ENCODE measurements at places on chromosomes 1 and 21.

DNA sequence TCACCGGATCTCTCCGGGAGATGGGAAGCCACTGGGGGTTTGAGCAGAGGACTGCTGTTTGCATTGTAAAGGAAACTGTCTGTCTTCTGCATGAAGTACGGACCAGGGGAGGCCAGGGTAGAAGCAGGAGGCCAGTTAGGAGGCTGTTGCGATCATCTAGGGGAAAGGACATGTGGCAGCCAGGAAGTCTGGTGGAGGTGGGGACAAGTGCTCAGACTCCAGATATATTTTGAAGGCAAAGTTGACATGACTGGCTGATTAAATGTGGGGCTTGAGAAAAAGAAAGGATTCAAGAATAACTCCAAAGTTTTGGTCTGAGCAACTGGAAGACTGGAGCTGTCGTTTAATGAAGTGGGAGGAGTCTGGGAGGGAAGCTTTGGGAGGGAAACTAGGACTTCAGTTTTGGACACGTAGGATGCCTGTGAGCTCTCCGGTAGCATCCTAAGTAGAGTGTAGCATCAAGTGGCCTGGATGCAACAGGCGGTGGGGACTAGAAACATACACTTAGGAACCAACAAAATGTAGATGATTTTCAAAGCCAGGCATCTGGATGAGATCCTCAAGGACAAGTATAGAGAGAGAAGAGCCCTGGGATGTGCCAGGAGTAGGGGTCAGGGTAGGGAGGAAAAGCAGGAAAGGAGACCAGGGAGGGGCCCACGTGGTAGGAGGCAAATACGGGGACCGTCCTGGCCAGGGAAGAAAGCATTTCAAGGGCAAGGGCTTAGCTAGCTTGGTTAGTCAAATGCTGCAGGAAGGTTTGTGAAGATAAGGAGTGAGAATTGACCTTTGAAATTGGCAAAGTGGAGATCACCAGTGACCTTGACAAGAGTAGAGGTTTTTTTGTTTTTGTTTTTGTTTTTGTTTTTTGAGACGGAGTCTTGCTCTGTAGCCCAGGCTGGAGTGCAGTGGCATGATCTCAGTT, 3.7 kb upstream of the C1orf210 start:
- DNase-seq, result no peak

DNA sequence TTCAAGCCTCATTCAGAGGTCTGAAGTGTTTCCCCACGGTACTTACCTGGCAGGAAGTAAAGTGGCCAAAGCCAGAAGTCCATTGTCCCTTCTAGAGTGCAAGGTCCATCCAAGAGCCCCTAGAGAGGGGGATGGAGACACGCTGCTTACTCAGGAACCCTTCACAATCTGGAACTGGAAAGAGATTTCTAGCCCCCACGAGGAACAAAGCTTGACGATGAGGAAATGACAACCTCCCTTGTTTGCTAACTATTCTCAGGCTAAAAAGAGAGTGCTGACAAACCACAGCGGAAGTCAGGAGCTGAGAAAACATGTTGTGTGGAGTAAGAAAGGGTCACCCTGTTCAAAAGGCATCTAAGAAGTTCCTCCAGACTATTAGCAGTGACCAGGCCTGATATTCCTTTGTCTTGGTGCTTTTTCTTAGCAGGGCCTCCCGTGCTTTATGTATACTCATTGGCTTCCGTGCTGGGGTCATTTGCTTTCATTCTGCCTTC, at the start of gene FCMR:
TSS of gene FCMR (minus strand) at position 170 of the 494 bp plus-strand sequence. CDS start at position 83, 87 bp downstream.
- no peak for DNase-seq

DNA sequence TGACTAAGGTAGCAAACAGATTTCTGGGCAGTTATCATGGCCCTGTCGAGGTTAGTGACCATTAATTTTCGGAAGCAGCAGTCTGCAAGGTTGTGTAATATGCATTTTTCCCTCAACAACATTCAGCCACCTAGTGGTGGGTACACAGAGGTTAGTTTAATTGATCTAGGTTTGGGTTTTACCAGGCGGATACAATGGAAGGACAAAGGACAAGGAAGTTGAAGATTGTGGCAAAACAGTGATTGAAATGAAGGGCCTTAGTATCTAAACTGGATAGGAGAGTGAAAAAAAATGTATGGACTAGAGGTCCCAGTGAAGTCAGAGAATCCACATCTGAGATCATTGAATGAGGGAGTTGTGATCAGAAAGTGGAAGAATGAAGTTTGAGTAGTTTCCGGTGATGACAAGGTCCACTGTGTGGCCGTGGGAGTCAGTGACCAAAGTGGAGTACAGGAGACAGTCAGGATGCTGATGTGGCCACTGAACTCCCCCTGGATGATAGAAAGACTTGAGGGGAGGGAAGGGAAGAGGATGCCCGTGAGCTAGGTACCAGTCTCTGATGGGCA, 2.8 kb downstream of the ARMH1 start:
- no peak for DNase-seq

GRCh38 chr1:245858722-245859492, 648.2 kb downstream of the SMYD3 start:
- no peak for DNase-seq

- DNase-seq, result no peak
These were observed 2.3 kb downstream of the ECE1 start for GRCh38 chr1:21287905-21288514.

- no peak for DNase-seq
These were observed 50.5 kb upstream of the GFI1 start for GRCh38 chr1:92536980-92537884.

DNA sequence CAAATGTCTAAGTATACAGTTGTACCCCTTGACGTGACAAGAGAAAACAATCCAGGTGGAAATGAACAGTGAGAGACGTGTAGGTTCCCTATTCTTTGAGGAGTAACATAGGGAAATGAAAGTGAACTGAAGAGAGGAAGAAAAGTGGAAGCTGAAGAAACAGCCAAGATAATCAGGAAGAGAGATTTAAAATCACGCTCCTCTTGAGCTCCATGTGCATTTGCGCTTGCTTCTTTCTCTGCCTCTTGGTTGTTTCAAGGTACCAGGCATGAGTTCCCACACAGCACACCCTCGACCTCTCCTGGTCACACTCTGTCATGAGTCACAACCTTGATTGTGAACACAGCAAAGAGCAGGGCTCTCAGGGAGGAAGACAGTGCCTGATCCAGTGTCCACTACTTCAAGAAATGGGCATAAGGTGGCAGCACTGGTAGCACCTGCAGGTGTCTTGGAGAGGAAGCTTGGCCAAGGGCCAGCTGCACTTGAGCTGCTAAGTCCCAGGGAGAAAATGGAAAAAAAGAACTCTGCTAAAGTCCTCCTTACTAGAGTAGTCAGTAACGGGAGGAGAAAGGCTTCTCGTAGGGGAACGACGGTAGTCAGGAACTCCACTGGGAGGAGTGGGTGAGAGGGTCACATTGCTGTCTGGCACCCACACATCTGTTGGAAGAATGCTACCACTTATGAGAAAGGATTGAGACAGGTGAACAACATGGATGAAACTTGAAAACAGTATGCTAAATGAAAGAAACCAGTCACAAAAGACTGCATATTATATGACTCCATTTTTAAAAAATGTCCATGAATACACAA, 18.3 kb upstream of the ARID1A start:
- peak; percentile 2 for DNase-seq

GRCh38 chr21:39180429-39181019, 2.7 kb downstream of the PSMG1 start:
- no peak for DNase-seq

DNA sequence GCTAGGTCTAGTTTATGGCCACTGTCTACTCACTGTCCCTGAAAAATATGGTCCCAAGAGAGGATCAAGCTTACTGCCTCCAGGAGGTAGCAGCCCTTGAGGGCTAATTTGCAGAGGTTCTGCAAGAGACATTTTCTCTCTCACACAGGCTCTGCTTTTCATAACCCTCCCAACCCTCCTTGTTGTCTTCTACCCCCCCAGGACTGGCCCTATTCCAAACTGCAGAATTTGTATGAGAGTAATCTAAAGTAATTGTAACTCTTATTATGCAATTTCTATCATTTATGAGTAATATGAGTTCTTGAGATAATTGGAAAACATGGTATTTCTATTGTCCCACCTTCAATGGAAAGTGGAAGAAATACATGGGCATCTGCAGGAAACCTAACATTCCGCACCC, 70.4 kb upstream of the CD55 start:
- no peak for DNase-seq

- DNase-seq, result peak; percentile 17
These were observed 35.7 kb upstream of the USP1 start for GRCh38 chr1:62401034-62401760.

DNA sequence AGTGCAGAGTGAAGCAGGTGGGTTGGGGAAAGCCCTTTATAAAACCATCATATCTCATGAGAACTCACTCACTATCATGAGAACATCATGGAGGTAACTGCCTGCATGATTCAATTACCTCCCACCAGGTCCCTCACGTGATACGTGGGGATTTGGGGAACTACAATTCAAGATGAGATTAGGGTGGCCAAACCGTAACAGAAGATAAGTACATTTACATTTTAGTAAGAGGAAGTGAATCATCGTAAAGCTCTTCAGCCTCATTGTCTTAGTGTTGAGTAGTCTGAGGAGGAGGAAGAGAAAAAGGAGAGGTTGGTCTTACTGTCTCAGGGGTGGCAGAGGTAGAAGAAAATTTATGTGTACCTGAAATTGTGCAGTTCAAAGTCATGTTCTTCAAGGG, 1053.4 kb upstream of the ADGRL4 start:
- DNase-seq, result no peak

DNA sequence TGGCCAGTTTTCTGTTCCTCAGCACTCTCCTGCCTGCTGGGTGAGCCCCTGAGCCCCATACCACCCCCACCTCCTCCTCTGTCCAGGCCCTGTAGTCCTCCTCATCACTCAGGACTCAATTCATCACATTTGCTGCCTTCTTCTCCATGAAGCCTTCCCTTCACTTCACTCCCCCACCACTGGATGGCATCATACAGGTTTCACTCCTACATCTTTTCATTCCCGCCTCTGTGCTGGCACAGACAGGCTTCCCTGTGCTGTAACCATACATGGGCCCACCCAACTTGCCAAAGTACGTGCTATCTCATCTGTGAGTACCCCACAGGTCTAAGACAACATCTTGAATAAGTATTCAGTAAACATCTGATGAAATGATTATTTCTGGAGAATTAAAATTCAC, 56.9 kb downstream of the SLC45A1 start:
- DNase-seq, result no peak

DNA sequence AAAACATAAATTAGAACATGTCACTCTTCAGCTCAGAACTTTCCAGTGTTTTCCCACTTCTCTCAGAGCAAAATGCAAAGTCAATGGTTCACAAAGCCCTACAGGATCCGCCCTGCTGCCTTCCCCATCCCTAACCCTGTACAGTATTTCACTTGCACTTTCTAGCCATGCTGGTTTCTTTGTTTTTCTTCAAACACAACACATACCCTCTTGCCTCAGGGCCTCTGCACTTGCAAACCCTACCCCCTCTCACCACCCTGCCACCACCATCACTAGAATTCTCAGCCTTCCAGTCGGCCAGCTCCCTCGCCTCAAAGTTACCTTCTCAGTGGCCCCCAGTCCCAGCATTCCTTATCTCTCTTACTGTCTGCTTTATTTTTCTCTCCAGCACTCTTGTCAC, 17.6 kb downstream of the TEX35 start:
- no peak for DNase-seq

DNA sequence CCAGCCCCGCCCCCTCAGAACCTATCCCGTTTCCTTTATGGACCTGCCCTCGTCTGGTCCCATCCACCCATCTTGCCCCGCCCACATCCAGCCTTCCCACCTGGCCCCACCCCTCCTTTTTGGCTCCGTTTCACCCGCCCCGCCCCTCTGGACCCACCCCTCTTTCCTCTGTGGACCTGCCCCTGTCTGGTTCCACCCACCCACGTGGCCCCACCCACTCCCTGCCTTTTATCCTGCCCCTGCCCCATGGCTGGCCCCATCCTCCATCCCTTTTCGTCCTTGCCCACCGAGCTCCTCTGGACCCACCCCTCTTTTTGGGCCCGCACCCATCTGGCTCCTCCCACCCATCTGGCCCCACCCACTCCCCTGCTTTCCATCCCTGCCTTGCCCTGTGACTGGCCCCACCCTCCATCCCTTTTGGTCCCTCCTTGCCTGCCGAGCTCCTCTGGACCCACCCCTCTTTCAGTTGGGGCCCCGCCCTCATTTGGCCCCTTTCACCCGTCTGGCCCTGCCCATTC, 177.3 kb downstream of the CAMTA1 start:
- no peak for DNase-seq

GRCh38 chr21:45265721-45266517, 21.8 kb downstream of the POFUT2 start:
- DNase-seq, result no peak

DNA sequence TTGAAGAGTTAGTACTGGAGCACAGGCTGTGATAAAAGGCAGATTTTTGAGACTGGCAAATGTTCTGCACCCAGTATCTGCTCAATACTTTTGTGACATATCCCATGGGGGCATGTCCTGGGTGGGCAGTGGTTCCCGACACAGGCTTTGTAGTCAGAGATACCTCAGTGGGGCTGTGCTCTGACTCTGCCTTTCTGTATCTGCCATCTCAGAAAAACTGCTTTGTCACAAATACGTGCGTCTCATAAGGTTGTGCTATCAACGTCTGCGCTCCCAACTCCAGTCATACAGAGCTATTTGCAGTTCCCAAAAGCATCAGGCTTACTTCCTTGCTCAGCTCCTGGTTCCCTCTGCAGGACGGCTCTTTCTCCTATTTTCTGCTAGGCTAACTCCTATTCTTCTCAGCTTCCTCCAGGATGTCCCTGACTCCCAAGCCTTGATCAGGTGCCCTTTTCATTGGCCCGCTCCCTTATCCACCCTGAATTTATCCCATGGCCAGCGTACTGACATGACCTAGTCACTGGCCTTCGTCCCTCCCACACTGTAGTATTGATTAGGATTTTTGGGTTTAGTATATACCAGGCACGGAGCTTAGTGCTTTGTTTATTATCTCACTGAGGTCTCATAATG, 12.1 kb upstream of the RAB29 start:
- DNase-seq, result no peak

DNA sequence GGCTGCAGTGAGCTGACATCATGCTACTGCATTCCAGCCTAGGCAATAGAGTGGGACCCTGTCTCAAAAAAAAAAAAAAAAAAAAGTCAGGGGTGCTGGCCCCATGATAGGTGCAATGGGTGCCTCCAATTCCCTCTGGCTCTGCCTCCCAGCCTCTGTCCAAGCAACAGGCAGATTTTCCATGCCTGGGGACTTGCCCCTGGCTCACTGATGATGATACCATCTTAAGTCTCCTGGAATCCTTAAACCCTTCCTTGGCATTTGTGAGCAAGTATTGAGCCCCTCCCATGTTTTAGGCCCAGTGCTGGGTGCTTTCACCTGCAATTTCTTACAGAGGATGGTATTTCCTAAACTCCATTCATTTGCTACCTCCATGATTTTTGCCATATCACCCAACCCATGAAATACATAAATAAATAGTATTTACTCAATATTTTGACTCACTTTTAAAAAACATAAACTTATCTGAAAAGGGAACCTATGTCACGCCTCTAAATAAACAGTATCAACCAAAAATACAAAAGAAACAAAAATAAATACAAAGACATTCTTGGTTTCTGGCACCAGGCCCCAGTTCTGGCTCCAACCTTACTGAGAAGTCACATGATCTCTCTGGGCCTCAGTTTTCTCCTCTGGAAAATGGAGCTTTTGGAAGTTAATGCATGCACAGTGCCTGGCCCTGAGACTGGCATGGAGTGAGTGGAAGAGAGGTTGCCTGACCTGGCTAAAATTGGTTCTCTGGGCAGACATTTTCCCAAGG, 1.5 kb upstream of the ALPL start:
- no peak for DNase-seq
